ENCODE measurements at places on chromosomes 5 and 9.

GRCh38 chr5:14696057-14696456, 31.5 kb downstream of the OTULIN start:
- DNase-seq = no peak

GRCh38 chr9:1083325-1083913, 33.3 kb downstream of the DMRT2 start:
- DNase-seq = peak; percentile 67

- DNase-seq = peak; percentile 70
Observed at GRCh38 chr5:128498844-128499455, 39.1 kb downstream of the FBN2 start.

- no peak for DNase-seq
Observed at GRCh38 chr5:147748590-147748989, 33.9 kb downstream of the JAKMIP2 start.

DNA sequence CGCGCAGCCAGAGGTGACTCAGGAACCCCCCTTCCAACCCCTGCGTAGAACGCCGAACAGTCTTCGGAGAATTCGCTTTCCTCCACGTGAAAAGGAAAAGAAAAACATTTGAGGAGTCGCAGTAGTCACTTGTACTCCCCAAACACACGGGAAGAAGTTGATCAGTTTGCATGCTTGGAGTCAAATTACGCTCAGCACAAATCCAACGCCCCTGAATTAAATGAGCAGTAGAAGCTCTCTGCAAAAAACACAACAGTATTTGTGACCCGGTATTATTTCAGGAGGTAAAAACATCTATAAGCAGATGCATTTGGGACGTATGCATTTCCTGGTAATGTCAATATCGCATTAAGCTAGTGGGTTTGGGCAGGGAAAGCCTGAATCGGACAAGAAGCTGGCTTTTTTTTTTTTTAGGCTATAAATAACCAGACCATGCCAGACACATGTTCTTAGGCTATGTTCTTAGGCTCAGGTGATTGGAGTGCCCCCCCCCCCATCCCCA, 854 bp upstream of the ARL15 start:
- peak; percentile 44 for DNase-seq

DNA sequence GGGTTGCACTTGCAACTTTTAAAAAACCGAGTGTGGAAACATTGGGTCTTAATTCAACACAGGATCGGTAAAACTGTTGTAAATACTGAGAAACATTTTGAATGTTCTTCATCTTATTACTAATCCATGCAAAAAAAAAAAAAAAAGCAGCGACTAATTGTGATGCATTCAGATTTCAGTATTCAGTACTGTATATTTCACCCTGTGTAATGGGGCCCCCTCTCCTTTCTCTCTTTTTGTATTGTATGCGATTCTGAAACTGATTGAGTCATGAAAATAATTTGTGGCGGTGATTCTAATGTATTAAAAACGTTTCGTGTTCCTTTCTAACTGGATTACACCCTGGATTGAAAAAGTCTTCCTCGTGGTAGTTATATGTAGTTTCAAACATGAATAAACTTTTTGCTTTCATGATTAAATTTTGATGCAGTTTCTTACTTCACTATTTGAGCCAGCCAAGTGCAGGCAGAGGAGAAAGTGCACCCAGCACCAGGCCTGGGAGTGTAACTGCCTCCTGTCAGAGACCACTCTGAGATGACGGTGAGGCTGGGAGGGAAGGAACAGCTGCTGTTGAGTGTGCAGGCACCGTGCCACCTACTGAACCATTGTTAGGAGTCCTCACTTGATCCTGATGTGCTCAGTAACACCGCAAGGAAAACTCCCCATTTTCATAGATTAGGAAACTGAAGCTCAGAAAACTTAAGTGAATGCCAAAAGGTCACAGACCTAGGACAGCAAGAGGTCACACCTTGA, 220.0 kb downstream of the PBX3 start:
- no peak for DNase-seq

- DNase-seq = no peak
Observed at GRCh38 chr9:133759146-133759900, 21.2 kb upstream of the SARDH start.

DNA sequence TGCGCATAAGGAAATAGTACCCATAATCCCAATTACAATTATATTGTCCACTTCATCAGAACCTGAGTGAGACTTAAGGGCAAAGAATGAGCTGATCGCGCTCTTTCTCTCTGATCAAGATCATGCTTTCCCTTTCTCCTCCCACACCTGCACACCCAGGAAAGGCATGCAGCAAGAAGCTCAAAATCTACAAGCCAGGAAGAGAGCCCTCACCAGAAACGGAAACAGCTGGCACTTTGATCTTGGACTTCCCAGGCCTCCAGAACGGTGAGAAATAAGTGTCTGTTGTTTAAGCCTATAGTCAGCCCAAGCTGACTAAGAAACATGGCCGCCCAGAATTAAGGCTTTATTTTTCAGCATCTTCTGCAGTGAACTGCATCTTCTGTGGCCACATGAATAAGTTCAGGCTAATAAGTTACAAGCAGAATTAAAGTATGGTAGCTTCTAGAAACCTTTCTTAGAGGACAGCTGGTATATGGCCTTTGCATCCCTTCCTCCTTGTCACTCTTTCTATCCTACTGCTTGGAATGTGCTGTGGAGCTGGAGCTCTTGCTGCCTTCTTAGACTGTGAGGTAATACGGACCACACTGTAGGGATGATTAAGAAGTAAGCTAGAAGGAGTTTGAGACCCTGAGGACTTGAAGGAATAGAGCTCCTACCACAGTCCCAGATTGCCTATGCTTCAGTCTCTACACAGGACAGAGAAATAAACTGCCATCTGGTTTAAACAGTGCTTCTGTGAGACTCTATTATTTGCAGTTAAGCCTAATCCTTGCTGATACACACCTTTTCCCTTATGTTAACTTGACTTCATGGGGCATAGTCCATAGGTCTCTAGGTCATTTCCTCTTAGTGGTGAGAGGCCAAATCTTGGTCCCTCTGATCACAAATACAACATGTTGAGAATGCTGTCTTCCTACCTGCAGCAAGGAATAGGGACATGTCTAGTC, 17.2 kb downstream of the OR2S2 start:
- DNase-seq = no peak

DNA sequence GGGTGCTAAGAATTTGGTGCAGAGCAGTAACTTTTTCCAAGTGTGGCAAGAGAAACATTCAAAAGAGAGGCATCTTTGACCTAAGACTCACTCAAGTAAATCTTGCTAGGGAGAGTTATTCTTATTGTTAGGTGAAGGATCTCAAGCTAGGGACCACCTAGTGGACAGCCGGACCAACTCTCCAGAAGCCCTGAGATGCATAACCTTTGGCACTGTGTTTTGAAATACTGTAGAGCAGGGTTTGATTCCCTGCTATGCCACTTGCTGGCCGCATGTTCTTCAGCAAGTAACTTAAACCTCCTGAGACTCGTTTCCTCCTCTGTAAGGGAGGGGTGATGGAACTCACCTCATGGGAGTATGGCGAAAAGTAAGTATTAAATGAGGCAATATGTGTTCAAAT, 336.1 kb upstream of the ADAMTSL1 start:
- no peak for DNase-seq

DNA sequence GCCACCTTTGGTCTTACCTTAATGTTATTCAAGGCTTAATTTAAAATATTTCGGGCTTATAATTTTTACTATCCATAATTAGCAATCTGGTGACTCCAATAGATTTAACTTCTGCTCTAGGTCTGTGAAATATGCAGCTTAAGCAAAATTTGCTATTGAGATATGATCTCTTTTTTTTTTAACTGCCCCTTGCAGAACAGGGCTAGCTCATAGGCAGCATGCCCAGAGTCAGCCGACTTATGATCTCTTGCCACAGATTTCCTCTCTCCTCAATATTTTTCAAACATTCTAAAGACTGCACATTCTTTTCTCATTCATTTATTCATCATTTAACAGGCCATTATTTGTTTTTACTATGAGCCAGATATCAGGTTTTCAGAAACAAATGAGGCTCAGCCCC, 4.5 kb downstream of the TTC23L start:
- DNase-seq = no peak

GRCh38 chr5:132484391-132484725, 6.2 kb downstream of the IRF1 start:
- DNase-seq = no peak

DNA sequence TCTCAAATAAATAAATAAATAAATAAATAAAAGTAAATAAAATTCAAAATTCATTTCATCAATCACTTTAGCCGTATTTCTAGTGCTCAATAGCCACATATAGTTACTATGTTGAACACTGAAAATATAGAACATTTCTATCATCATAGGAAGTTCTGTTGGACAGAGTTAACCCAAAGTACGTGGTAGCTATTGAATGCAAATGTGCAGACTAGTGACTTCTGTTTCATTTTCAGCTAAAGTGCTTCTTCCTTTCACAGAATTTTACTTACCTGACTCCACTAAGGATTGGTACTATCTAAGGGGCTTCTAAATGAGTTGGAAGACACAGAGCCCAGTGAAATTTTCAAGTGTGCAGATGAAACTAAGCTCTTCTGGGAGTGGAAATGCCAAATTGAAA, 1208.3 kb downstream of the MAT2B start:
- no peak for DNase-seq

- DNase-seq = no peak
Observed at GRCh38 chr5:159893040-159893695, 23.1 kb upstream of the ADRA1B start.

GRCh38 chr9:93028448-93029006, 30.0 kb upstream of the SUSD3 start:
- no peak for DNase-seq

GRCh38 chr9:13274886-13275641, 4.4 kb downstream of the MPDZ start:
- DNase-seq = no peak

- peak; percentile 13 for DNase-seq
Observed at GRCh38 chr5:100758780-100759179, 144.3 kb downstream of the ST8SIA4 start.

DNA sequence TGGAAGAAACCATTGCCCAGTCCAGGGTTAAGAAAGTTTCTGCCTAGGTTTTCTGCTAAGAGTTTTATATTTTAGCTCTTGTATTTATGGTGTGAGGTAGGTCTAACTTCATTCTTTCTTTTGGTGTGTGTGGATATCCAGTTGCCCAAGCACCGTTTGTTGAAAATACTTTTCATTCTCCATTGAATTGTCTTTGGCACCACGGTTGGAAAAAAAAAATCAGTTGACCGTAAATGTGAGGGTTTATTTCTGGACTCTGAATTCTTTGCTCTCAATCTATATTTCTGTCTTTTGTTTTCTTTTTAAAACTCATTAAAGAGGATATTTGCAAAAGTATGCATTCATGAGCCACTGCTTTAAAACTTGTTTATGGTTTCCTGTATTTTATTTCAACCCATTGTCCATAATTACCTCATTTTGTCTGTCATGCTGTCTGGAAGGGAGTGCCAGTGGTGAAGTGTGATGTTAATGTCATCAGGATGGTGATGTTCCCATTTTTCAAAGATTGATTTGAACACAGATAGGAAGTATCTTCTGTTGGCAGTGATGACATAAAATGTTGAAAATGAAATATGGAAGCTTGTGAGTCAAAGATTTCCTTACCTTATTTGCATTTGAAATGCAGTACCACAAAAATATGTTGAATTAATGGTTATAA, 33.9 kb downstream of the HABP4 start:
- DNase-seq = no peak

GRCh38 chr9:133144904-133145851, 18.5 kb downstream of the GBGT1 start:
- DNase-seq = no peak

- no peak for DNase-seq
Observed at GRCh38 chr9:121757281-121757585, 105.8 kb downstream of the DAB2IP start.
